NCI-H345 (cell line): ENCODE measurements at places on chromosomes 6 and 20.

GRCh38 chr6:40586369-40587201, 579 bp downstream of the LRFN2 start:
- peak; percentile 40 for DNase-seq

DNA sequence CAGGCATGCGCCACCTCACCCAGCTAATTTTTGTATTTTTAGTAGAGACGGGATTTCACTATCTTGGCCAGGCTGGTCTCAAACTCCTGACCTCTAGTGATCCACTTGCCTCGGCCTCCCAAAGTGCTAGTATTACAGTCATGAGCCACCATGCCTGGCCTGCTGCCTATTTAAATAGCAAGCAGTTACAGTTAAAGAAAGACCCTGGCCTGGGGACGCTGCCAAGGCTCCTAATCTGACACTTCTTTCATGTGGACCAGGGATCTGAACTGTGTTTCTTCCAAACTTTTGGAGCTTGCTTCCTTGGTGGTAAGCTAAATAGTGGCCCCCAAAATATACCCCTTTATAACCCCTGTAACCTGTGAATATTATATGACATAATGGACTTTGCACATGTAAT, 15.3 kb downstream of the PPARD start:
- no peak for DNase-seq

- no peak for DNase-seq
Measured at GRCh38 chr6:138690975-138691594, 82.5 kb upstream of the CCDC28A start.

DNA sequence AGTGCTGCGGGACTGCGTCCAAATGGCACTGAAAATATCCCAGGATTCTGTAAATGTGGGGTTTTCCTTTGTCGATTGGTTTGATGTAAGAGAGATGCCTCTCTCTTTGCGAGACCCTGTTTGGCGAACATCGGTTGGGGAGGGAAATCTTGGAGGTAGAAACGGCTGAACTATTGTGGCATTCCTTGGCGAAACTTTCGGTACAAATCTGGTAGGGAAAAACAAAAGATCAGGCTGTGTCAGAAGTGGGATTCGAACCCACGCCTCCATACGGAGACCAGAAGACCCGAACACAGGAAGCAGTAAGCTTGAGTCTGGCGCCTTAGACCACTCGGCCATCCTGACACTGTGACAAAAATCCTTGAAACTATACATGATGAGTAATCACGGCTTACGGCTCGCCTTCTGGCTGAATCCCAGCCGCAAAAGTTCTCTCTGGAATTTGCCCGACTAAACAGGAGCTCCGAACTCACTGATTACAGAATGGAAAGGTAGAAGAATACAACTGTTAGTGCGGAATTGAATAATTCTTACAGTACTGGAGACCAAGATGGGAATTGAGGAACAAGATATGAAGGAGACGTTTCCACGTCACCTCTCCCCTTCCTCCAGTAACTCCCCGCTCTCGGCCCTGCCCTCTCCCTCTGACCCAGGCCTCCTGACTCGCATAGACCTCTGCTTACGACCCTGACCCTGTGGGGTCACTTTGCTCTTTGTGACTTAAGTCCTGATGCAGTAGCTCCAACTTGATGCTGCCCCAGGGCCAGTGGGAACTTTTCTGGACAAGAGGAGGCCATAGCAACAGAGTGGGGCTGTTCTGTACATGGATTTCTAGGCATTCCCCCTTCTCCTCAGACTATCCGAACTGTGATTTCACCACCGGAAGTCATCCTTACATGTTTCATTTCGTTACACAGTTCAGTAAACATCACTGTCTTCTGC, 132.8 kb upstream of the ZNF184 start:
- no peak for DNase-seq

GRCh38 chr6:82775981-82776380, 289.7 kb downstream of the UBE3D start:
- DNase-seq, result no peak

DNA sequence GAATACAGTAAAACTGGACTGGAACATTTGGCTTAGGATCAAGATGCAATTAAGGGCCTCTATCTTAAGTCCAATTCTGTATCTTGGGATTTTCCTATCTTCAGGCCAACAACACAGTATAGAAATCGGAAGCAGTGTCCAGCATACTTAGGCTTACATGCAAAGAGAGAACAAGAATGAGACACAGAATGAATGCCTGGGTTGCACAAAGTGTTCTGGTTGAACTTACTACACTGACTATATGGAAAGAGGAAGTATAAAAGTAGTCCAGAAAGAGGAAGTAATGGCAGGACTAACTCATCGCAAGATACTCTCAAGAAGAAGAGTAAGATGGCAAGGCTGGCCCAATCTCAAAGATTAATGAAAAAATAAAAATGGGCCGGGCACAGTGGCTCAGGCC, 87.6 kb downstream of the BTBD9 start:
- no peak for DNase-seq

DNA sequence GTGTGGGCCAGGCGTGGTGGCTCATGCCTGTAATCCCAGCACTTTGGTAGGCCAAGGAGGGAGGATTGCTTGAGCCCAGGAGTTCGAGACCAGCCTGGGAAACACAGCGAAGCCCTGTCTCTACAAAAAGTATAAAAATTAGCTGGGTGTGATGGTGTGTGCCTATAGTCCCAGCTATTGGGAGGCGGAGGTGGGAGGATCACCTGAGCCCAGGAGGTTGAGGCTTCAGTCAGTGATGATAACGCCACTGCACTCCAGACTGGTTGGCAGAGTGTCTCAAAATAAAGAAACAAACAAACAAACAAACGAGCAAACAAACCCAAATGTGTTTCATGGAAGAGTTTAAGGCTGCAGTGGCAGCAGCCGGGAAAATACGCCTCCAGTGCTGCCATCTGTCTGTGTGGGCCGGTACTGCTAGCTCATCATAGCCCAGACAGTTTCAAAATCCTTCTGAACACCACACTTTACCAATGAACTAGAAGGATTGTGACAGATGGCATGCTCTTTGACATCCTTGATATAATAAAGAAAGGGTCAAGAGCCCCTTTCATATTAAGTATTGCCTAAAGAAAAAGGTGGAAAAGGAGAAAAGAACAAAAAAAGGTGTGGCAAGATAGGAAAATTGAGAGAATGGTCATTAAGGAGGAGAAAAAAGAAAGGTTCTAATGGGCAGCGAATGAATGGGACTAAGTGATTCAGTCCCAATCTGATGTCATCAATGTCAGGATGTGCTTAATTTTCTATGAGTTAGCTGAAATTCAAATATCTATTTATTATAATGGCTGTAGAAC, 298.6 kb downstream of the SYNE1 start:
- peak; percentile 5 for DNase-seq

DNA sequence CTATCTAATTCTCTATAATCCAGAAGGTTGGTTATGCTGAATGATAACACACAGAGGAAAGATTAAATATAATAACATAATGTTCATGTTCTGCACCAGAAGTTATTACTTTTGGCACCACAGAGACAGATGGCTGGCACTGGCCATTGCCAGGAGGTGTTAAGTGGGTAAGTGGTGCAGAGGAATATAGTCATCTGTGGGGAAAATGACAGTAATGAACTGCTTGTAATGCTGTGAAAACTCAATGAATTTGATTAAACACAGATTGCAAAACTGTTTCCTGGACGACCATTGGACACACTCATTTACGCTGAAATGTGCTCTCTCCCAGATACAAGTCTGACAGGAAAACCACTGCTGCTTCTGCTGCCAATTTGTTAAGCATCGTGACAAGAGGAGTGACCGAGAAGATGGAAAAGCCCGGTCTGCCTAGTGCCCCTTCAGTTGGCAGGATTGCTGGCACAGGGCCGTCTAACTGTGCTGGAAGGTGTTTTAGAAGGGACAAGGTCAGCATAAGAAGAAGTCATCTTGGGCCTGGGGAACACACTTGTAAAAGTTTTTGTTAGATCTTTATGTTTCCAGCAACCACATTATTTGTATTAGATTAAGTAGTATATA, 567.4 kb downstream of the CBLN4 start:
- no peak for DNase-seq

GRCh38 chr6:99822741-99823512, 171.1 kb downstream of the MCHR2 start:
- peak; percentile 69 for DNase-seq

- peak; percentile 73 for DNase-seq
Measured at GRCh38 chr6:50270415-50270814, 220.7 kb upstream of the DEFB112 start.

- DNase-seq, result no peak
Measured at GRCh38 chr6:170139531-170139930, 151.3 kb downstream of the DLL1 start.

GRCh38 chr6:154096316-154096715, 57.3 kb downstream of the OPRM1 start:
- no peak for DNase-seq

DNA sequence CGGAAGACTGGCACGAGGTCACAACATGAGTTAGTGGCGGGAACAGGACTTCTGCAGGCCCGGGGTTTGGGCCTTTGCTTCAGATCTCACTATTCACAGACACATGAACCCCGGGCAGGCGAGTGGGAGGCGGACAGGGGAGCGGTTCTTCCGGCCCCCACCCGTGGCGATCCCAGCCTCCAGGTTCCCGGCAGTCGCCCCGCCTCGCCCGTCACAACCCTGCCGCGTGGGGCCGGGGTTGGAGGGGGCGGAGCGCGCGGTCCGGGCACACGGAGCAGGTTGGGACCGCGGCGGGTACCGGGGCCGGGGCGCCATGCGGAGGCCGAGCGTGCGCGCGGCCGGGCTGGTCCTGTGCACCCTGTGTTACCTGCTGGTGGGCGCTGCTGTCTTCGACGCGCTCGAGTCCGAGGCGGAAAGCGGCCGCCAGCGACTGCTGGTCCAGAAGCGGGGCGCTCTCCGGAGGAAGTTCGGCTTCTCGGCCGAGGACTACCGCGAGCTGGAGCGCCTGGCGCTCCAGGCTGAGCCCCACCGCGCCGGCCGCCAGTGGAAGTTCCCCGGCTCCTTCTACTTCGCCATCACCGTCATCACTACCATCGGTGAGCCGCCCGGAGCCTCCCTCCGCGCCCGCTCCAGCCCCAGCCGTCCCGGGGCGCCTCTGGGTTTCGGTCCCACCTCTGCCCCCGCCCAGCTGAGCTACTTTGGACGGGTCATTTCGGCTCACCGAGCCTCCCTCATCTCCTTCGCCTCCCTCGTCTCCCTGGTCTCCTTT, at the start of gene KCNK15:
KCNK15 (plus strand) TSS at position 268 of the 769 bp plus-strand sequence; CDS start at position 314, 46 bp downstream.
- DNase-seq, result no peak

DNA sequence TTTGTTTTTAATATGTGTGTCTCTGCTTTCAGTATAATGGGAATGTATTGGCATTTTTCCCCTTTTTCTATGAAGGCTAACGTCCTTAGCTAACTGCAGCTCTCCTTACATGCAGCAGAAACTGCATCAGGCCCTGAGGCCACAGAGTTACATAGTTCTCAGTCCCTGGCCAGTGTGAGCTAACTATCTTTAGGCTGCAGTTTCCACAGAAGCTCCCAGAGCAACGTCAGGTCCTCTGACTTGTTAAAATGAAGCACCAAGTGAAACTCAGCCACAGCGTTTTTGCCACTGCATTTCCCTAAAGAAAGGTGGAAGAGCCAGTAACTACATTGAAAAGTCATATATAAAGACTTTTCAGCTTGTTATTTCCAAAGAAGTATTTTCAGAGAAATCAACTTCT, 244.7 kb downstream of the CBLN4 start:
- no peak for DNase-seq

DNA sequence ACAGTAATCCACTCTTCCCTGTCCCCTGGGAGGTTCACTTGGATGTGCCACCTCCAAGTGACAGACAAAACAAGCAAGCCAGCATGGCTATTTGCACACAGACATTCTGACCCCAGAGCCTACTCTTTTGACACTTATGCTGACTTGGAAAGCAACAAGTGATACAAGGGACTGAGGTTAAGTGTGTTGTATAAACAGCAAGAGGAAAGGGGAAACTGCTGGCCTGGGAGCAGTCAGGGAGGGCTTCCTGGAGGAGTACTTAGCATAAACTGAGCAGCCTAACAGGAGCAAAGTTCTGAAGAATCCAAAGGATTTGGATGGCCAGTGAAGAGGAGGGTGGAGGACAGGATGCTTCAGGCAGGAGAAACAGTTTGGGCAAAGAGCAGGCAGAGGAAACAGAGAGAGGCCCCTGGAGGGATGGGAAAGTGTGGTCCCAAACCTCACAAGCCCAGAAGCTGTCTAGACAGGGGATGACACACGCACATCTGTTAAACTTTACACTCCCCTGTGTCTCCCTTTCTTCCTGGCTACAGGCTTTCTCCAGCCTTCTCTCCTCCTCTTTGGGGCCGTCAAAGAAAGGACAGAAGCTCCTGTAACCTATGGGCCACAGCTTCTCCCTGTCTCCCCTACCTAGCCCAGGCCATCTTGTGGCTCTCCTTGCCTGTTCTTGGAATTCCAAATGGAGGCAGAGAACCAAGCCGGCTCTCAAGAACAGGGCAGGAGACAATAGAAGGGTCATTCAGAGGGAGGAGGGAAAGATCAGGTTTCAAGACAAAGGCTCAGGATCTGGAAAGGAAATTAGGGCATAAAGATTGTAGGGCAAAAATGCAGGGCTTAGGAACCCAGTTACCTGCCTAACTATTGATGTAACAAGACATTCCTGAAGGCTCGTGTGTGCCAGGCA, 19.3 kb downstream of the SULF2 start:
- DNase-seq, result no peak

GRCh38 chr6:341914-342831, 49.4 kb upstream of the IRF4 start:
- no peak for DNase-seq

DNA sequence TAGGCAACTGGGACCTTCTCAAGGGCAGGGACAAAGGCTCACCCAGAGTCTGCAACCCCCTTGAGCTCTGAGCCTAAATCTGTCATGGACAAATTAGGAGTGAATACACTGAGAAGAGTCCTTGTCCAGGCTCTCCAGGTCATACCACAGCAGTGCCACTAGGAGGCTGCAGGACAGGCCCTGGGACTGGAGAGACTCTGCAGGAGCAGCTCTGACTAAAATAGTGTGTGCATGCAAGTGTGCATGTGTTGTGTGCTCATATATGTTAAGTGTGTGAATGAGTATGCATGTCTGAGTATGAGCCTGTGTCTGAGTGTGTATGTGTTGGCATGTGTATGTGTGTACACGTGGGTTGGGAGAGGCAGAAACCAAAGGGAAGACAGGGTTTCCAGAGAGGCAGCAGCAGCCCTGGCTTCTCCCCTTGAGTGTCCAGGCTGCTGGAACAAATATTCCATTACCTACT, 27.1 kb downstream of the MRPL14 start:
- DNase-seq, result no peak

- DNase-seq, result no peak
Measured at GRCh38 chr6:12335131-12335527, 45.0 kb downstream of the EDN1 start.
